NCI-H460 (cell line): ENCODE measurements at places on chromosomes 6 and 20. TPM values are rescaled to one million over a fixed set of nuclear protein-coding genes. Genes with fewer than 3 reads are reported as not detected.

The MOXD1 gene
- not detected in 2 replicates for total RNA-seq

The RNF217 gene
- total RNA-seq = 12.2 and 13.3 TPM in 2 replicates

The GRM1 gene
- total RNA-seq = not detected in 2 replicates

The CRISP2 gene
- 0.12 TPM in 1 of 2 replicates, not detected in the other for total RNA-seq

The C20orf204 gene
- 0.75 and 0.87 TPM in 2 replicates for total RNA-seq

The RNF39 gene
- total RNA-seq = not detected in 2 replicates

- peak; percentile 43 for DNase-seq
These were observed 7.7 kb upstream of the ZKSCAN8 start for GRCh38 chr6:28134015-28134414.

DNA sequence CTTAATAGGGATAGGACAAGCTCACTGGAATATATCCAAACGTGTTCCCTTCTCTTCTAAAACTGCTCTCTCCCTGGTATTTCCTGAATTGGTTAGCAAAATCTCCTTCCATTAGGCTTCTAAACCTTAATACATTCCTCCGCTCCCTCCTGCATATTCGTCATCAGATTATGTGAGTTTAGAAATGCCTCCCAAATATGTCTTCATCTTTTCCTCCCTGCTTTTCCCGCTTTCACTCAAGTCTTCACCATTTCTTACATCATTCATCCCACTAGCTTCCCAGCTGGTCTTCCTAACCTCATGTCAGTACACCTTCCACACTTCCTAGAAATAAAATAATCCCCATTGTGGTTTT, 26.9 kb downstream of the SLC22A16 start:
- DNase-seq = no peak

- DNase-seq = no peak
These were observed 207.0 kb downstream of the ANKRD60 start for GRCh38 chr20:58021481-58021880.

DNA sequence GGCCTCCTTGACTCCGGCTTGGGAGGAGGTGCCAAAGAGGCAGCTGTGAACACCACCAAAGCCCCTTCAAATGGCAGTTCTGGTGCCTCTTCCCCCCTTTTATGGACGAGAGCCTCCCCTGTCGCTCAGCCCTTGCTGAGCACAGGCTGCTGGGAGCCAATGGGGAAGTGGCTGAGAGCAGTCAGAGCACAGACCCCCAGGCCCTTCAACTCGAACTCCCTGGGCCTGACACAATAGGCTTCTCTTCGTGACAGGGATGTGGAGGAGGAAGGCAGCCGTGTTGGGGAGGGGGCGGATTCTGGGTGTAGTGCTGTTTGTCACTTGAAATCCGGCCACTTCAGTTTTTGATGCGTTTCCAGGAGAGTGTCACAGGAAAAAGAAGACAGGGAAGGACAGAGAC, at the start of gene PDYN:
Gene PDYN (minus strand): TSS at position 73 of the 400 bp plus-strand sequence. CDS start 10,974 bp downstream, outside the sequence.
- no peak for DNase-seq

DNA sequence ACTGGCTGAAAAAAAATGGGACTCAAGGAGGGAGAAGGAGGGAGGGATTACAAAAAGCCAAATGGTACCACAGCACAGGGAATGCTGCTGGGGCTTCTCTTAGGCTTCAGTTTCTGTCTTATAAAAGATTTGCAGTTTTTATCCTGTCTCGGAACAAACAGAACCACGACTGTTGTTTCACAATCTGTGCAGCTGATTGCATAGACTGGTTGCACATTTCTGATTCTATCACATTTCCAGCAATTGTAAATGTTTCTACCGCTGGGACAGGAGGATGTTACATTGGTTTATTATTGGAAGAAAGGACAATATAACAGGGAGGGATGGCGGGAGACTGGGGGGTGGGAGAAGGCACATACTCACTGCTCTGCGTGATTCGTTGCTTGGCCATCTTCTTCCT, 73.5 kb upstream of the ARID1B start:
- no peak for DNase-seq
